ENCODE measurements at places on chromosomes 11 and 22.

- no peak for DNase-seq
These were observed 160.7 kb downstream of the BUD13 start for GRCh38 chr11:116611998-116612620.

DNA sequence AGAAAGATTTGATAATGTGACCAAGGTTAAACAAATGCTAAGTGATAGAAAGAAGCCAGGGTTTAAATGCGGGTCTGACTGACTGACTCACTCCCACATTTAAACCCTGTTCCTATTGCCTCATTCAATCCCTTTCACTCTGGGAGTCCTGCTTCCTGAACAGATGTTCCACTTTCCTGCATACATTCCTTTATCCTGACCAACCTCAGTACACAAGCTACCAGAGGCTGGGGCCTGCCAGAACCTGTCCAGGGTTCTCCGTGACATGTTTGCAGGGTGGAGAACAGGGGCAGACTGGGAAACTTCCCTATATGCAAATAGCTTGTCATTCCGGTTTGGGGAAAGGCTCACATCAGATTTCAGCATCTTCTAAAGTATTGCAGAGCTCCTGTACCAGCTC is 3.0 kb upstream of the ANKK1 start:
- no peak for DNase-seq

DNA sequence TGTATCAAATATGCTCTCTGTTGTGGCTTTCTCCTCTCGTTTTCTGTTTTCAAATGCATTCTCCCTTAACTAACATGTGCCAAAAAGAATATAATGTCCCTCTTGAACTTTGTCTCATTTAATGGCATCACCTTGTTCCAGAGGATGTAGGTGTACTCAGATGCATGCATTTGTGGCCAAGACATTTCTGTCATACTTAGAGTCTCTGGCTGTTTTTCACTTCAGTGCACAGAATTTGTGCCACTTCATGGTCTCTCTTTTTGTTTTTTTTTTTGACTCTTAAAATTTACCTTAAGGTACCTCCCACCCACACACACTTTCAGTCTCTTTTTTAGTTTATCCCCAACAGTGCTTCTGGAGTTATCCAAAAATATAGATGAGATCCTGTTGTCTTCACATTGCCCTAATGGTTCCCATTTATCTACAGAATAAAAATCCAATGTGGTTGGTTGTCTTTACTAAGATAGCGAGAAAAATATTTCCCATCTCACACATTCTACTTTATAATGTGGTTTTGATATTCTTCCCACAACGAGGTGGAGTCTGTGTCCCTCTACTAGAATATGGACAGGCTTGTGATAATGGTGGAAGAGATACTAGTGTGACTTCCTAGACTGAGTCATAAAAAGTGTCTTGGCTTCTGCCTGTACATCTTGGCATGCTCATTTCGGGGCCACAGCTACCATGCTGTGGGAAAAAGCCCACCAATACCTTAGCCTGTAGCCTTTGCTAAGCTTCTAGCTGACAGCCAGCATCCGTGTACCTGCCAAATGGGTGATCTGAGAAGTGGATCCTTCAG is 125.8 kb downstream of the DDX10 start:
- DNase-seq = peak; percentile 35

- peak; percentile 97 for DNase-seq
These were observed at the start of the genes NLRP14 and ZNF214 for GRCh38 chr11:7020183-7020917. TSS of gene NLRP14 (plus strand) at chr11:7020479. CDS start at chr11:7038587, 18,108 bp downstream. TSS of gene ZNF214 (minus strand) at chr11:7020346. CDS start at chr11:7002835, 17,511 bp downstream.

DNA sequence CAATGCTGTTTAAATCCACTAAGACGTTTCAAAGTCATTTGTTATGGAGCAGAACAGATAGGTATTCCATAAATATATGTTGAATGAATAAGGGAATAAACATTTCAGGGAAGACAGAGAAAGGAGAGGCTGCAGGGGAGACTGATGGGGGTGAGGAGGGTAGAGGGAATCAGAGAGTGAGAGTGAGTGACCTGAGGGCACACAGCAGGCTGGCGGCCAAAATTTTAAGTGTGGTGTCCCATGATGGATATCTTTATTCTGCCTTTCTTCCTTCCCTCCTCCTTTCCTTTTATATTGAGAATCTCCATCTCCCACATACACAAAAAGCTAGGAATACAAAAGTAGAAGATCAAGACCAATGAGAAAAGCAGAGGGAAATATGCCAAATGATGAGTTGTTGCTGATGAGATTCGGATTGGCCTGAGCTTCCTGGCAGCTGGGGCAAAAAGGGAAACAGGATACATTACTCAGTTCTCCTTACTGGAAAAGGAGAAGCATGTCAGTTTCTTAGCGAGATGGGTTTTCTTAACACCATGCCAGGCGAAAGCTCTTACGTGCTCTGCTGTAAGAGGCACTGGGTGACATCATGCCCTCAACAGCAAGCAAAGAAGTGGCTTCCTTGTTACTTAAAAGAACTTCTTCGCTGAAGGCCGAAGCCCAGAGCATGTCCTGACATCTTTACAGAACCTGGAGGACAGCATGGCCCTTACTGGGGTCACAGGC is 11.2 kb upstream of the CYTH4 start:
- DNase-seq = peak; percentile 19

DNA sequence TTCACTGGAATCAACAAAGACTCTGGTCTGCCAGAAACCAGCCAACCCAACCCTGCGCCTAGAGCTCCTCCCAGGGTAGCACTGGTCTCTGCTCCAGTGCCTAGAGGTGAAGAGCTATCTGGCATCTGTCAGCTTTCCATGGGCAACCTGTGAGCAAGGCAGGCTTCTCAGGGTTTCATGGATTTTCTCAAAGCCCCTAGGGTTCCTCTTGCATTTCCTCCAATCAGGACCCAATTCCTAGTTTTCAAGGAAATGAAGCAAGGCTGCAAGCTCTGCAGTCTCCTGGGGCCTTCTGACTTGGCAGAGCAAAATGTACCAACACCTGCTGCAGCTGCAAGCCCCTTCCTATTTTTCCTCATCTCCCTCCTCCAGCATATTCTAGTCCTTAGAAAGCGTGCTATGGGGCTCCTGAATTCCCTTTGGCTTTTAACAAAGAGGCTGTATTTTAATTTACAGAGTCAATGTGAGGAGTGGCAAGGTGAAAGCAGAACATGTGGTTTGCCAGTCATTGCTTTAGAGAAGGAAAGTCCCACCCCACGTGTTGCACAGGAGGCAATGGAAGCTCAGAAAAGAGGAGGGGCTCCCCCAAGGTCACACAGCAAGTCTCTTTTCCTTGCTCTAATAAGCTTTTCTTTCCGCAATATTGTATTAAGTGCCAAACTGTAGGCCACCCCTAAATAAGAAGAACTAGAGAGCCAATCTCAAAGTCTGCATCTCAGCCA is 33.0 kb upstream of the RIC3 start:
- DNase-seq = no peak

DNA sequence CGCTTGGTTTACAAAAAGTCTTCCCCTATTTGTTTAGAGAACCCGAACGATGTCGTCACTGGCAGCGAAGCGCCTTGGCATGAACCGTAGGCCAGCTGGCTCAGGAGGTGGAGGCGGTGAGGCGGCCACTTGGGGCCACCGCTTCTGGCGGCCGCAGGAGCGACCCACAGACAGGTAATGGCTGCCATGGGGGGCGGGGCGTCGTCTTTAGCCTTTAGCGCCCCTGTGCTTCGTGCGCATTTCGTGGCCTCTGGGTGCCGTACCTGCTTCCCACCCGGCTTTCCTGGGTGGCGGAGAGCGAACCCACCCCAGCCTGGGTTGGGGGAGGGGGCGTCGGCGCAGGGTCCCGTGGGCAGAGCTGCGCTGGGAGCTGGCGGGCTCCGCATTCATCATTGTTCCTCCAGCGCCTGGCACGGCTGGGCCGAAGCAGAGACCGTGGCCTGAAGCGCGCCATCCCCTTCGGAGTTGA is 469 bp upstream of the OSBP2 start:
- DNase-seq = peak; percentile 56

DNA sequence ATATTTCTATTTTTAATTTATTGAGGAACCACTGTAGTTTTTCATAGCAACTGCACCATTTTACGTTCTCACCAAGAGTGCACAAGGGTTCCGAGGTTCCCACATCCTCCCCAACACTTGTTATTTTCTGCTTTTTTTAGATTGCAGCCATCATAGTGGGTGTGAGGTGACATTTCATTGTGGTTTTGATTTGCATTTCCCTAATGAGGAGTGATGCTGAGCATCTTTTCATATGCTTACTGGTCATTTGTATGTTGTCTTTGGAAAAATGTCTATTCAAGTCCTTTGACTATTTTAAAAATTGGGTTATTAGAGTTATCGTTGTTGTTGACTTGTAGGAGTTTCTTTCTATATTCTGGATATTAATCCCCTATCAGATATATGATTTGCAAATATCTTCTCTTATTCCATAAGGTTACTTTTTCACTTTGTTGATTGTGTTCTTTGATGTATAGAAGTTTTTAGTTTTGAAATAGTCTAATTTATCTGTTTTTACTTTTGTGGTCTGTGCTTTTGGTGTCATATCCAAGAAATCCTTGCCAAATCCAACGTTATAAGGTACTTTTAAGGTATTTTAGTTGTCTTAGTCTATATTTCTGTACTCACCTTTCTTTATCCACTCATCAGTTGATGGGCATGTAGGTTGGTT is 9.0 kb downstream of the NEAT1 start:
- DNase-seq = peak; percentile 6

DNA sequence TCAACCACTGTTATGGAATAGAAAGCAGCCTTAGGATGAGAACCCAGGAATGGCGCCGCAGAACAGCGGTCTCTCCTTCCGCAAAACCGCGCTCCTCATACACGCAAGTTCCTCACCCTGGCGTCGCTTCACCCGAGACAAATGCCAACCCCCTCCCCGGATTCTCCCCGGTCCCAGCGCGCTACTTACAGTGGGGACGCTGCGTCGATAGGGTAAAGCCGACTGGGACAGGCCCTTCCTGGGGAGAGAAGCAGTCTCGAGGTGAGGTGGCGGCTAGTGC is 287 bp downstream of the RPS13 start:
- no peak for DNase-seq

GRCh38 chr11:117423046-117423575 is 95.5 kb downstream of the CEP164 start:
- no peak for DNase-seq

GRCh38 chr22:48975316-48975741 is 852.3 kb downstream of the BRD1 start:
- peak; percentile 83 for DNase-seq

GRCh38 chr11:114359342-114359741 is 41.0 kb downstream of the C11orf71 start:
- DNase-seq = no peak

GRCh38 chr22:37896181-37896592 is 9.9 kb upstream of the MICALL1 start:
- peak; percentile 7 for DNase-seq

GRCh38 chr22:38246046-38246658 is 26.7 kb downstream of the TMEM184B start:
- DNase-seq = no peak

DNA sequence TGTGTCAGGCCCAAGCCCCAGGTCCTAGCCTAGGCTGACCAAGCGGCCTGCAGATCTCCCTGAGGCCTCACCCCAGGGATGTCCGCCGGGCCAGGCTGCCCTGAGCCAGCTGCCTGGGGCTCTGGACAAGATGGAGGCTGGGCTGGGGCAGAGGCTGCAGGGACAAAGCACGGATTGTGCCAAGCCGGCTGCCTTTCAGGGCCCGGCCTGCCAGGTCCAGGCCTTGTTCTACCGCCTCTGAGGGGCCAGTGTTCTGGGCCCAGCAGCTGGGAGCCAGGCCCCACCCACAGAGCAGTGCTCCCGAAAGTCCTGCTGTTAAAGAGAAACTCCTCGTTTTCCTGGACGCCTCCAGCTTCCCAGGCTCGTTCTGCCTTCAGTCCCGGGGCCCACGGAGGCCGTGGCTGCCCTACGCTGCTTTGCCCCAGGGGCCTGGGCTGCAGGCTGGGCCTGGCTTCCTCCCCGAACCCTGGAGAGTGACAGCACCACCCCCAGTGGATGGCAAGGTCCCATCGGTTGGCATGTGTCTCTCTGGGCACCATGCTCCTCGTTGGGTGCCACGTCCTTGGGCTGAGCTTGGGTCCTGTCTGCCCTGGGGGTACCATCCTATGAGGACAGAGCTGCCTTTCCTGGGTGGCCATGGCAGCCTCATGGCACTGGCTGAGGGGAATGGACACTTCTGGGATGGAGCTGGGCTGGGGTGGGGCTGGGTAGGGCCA is 7.6 kb downstream of the BRSK2 start:
- DNase-seq = peak; percentile 87

- no peak for DNase-seq
These were observed 25.4 kb downstream of the PI4KA start for GRCh38 chr22:20833225-20833665.

GRCh38 chr11:97722065-97722464 is 1298.7 kb upstream of the CNTN5 start:
- no peak for DNase-seq

DNA sequence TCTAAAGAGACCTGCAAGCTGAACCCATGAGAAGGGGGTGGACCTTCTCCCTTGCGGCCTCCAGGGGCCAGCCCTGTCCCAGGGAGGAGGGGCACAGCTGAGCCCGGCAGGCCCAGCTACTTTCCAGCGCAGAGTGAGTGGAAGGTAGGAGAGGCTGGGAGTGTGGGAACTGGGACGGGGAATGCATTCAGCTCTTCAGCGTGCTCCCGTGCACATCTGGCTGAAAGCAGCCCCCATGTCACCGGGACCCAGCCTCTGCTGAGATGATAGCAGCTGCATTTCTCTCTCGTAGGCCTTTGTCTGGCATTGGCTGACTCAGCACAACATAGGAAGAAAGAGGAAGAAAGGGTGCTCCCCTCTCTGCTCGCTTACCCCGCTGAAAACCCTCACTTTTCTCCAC is 951.5 kb downstream of the TBC1D22A start:
- no peak for DNase-seq

DNA sequence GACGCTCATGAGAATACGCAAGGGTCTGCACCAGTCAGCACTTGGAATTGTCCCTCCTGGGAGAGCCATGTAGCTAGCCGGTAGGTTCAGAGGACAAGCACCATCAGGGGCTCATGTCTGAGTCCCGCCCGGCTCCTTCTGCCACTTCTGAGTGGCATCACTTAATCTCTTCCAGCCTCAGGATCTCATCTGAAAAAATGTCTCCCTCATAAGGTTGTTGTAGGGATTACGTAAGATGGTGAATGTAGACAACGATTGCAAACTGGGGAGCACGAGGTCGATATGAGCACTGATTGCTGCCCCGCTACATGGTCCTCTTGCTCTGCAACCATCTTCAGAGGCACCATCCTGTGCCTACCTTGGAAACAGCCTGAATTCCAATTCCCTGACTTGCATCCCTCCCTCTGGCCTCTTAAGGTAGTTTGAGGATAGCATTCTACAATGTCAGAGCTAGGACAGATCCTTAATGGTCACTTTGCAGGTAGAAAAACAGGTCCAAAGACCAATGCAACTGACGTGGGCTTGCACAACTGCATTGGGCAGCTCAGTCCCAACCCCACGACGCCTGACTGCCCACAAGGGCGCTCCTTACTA is 115.8 kb upstream of the TMEM45B start:
- DNase-seq = no peak

GRCh38 chr11:27380771-27381170 is 17.8 kb upstream of the CCDC34 start:
- DNase-seq = no peak

GRCh38 chr11:86938900-86939880 is 16.0 kb downstream of the FZD4 start:
- DNase-seq = no peak
